ENCODE measurements at places on chromosomes 12 and 14.

GRCh38 chr12:63525831-63526230 is 142.5 kb downstream of the DPY19L2 start:
- DNase-seq, result no peak

DNA sequence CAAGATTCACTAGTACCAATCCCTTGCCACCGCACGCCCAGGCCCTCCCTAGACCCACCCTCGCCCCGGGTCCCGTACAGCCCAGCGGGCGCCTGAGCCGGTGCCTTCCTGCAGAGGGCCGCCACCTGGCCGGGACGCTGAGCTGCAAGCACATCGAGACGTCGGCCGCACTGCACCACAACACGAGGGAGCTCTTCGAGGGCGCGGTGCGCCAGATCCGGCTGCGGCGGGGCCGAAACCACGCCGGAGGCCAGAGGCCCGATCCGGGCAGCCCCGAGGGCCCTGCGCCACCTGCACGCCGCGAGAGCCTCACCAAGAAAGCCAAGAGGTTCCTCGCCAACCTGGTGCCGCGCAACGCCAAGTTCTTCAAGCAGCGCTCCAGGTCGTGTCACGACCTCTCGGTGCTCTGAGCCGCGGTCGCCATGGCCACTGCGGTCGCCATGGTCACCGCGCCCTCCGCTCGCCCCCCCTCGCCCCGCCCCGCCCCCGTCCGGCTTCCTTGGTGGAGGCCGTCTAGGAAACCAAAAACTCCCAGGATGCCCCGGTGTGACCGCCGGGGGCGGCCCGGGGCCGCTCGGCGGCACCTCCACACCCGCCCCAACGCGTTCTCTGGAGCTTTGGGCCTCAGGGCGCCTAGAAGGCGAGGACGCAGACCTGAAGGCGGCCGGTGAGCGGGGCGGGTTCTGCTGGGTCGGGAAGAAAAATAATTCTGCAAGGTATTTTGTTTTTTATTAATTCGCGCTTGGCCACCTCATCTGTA is 3.7 kb downstream of the REM2 start:
- peak; percentile 29 for DNase-seq

DNA sequence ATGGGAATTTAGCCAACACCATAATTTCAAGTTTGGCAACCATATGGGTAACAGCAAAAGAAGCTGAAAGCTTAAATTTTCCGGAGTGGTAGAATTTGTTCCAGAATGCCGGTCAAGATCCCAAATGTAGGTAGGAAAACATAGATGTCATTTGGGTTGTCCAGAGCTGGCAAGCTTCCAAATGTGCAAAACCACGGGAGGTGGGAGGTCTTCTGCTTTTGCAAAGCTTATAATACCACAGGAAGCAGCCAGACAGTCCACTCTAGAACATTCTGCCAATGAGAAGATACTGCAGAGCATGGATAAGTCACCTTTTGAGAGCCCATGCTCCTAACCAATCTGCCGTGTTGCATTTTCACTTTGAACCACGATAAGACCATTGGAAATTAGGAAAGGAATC is 26.4 kb upstream of the BATF start:
- DNase-seq, result no peak

- no peak for DNase-seq
Measured at GRCh38 chr12:82793751-82794281, 107.1 kb downstream of the TMTC2 start.

- no peak for DNase-seq
Measured at GRCh38 chr14:78170203-78170602, at the start of gene NRXN3. Gene NRXN3, plus strand, starts transcription at chr14:78170373. Its CDS starts 72,721 bp downstream, at chr14:78243094.

DNA sequence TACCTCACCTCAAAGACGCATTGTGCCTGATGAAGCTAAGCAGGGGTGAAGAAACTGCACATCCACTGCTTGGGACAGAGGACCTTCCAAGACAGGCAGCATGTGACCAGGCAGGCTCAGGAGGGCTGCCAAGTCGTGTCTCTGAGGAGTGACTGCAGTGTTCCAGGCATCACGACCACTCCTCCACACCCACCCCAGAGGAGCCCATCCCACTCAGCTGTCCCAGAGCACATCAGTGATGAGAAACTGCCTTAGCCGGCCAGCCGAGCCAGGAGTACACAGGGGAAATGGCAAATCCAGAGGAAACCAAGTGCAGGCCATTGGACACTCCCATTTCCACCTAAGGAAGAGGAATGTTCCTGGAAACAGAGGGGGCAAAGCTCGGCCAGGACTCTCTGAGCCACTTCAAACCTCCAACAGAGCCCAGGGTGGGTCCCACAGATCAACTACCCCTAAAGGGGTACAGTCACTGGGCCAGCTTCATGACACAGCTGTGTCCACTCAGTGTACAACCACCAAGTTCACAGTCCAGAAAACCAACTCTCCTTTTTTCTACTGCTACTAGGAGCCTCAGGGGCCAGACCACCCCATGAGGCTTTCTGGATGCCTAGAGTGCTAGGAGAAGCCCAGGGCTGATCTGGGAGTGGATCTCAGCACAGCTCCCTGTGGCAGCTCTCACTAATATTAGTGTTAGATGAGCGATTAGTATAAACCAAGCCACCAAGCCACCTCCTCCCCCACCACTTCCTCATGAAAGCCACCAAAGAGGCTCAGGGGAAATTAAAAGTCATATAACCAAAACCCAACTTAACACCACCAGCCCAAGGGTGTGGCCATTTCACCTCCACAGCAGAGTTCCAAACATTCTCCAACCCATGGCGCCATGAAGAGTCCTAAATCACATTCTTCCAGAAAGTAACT is 15.4 kb downstream of the PXN start:
- no peak for DNase-seq

All from stimulated activated CD8-positive, alpha-beta memory T cell treated with anti-CD3 and anti-CD28 coated beads, Interleukin-4, amount 100 ng/mL, for 4 hours (primary cell).